HCT116 (cell line): ENCODE measurements at places on chromosomes 12 and 14.

DNA sequence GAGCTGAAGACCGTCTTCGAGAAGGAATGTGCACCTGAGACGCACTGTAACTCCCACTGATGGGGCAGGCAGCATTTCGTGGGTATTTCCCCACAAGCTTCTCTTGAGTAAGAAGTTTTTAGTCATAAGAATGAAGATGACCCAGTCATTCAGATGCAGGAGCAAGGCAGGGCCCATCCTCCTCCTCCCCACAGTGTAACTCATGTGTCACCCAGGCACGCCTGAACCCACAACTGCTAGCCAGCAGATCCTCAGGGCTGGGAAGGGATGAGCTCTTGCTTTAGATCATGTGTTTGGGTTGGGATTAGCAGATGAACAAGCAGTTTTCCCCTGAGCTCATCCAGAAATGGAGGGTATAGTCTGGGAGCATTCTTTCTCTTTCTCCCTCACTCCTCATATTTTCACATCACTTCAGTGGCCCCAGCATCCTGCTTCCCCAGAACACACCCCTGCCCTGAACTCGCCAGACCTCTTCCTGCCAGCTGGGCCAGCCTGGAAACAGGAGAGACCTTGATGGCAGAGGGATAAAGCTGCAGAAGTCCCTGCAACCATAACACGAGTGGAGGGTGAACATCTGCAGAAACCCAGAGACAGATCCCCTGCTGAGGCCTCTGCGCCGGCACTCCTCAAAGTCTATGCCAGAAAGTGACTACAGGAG, 73.3 kb downstream of the B4GALNT3 start:
- DNase-seq, result no peak

DNA sequence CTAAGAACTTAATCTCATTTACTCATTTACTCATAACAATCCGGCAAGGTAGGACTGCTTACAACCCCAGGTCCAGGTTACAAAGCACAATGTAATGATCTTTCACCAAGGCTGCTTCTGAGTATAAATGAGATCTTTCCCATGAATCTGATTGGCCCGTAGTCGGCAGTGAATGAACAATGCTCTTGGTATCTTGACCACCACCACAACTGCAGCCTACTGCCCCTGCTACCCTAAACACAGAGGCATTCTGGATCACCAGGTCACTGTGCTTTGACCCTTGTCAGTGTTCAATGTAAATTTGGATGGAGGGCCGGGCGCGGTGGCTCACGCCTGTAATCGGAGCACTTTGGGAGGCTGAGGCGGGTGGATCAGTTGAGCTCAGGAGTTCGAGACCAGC, 15.9 kb downstream of the FAM181A start:
- DNase-seq, result no peak

GRCh38 chr14:56821177-56821576, 10.9 kb upstream of the OTX2 start:
- DNase-seq, result no peak

GRCh38 chr14:41072776-41073175, 533.9 kb upstream of the LRFN5 start:
- no peak for DNase-seq

DNA sequence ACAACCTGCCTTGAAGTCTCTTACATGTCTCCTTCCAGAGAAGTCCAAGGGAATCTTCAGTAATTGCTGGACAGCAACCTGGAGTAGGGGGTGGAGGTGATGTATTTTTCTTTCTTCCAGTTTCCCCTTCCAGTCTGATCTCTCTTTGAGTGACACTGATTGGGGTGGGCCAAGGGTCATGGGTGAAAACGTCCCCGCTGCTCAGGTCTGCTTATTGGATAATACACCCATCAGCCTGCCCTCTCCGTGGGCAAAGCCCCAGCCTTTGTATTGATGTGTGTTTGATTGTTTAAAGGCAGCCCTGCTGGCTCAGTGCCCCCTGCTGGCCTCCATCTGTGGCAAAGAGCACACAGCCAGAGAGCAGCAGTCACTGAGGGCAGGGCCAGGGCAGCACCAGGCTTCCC, 35.7 kb upstream of the ATP2A2 start:
- no peak for DNase-seq

DNA sequence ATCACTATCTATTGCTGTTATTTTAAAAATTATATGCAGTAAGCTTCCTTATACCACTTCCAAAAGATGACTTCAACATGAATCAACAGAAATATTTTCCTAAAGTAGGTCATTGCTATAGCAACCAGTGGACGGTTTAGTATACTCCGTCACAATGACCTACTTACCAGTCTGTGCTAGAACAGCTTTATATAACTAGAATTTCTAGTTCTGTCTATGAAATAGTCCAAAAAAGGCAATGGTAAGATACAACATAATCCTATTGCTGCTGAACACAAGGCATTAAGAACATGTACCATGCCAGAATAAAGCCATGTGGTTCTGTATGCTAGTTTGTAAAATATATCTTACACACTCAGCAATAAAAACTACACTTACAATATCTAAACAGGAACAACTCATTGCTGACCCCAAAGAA, 40.7 kb upstream of the MTERF2 start:
- DNase-seq, result peak; percentile 52

- DNase-seq, result no peak
Observed at GRCh38 chr12:104890476-104891096, 67.5 kb downstream of the SLC41A2 start.

GRCh38 chr12:28367993-28368392, 177.7 kb downstream of the CCDC91 start:
- no peak for DNase-seq

DNA sequence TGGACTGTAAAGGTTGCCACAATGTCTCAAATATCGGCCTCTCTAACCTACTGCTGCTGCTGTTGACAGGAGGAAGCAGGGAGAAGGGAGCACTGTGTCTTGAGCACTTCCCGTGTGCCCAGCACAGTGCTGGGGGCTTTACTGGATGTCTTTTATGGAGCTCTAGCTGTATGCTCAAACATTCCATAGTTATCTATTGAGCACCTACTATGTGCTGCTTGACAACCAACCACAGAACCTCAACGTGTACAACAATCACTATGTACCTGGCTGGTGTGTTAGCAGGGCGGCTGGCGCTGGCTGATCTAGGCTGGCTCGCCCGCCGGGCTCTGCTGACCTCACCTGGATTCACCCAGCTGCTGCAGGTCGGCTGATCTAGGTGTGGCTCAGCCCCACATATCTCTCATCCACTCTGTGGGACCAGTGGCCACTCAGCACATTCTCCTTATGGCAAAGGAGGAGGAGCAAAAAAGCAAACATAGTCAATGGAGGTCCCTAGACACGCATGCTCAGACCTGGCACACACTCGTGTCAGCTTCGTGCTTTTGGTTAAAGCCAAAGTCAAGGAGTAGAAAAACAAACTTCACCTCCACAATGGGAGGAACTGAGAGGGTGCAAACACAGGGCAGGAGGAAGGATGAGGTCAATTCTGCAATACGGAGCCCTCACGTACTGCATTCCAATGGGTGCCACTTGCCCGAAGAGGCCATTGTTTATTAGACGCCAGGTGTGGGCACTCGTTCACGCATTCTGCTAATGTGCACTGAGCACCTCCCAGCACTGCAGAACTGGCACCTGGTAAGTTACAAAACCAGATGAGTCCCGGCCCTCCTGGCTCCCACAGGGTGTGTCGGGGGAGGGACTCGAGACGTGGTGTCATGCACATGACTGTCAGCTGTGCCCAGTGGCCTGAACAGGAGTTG, 147.2 kb downstream of the SCARB1 start:
- DNase-seq, result no peak

GRCh38 chr12:53627919-53628318, 1.7 kb upstream of the ATF7 start:
- no peak for DNase-seq

GRCh38 chr12:51717326-51717925, 126.4 kb downstream of the SCN8A start:
- no peak for DNase-seq

DNA sequence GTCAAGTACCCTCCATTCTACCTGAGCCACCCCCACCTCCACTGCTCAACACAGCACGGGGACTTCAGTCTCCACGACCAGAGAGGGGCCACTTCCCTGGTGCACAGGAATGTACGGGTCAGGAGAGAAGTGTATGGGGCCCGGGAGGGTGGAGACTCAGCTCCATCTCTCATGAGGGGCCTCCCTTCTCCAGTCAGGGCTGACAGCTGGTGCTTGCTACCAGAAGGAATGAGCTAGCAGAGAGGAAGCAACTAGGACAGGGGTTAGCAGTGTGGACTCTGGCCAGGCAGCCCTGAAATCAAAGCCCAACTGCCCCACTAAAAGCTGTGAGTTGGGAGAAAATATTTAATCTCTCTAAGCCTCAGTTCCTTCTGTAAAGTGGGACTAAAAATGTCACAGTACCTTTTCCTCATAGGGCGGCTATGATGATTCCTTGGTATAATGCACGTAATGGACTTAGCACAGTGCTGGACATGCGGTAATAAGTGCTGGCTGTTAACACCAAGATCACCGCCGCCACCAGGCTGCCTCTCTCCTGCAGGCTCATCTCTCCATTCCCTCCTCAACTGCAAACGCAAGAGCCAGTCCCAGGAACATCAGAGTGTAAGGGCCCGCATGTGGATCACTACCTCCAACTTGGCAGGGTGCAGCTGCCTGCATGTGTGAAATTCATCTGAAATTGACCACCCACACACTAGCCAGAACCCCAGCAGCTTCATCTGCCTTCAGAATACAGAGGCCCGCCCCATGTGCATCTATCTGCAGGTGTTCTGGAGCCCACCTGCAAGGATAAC, 14.6 kb downstream of the ACTN1 start:
- no peak for DNase-seq

- DNase-seq, result no peak
Observed at GRCh38 chr14:103928011-103928890, at the start of gene TDRD9. Gene TDRD9, plus strand, starts transcription at chr14:103928456. Its CDS starts 54 bp downstream, at chr14:103928510.

- no peak for DNase-seq
Observed at GRCh38 chr12:97597031-97597751, 134.6 kb downstream of the RMST start.

GRCh38 chr12:122215771-122216170, 10.1 kb downstream of the DIABLO start:
- no peak for DNase-seq
